ENCODE measurements at places on chromosomes 16 and 17.

- no peak for DNase-seq
Observed at GRCh38 chr16:21937336-21937829, 15.8 kb upstream of the UQCRC2 start.

- DNase-seq: no peak
Observed at GRCh38 chr16:88459366-88460073, 6.4 kb downstream of the ZFPM1 start.

- DNase-seq: no peak
Observed at GRCh38 chr16:54677308-54677950, 253.2 kb upstream of the IRX5 start.

- DNase-seq: no peak
Observed at GRCh38 chr17:11598274-11599221, at the start of gene DNAH9. Gene DNAH9, plus strand, starts transcription at chr17:11598470. Its CDS starts 29 bp downstream, at chr17:11598499.

DNA sequence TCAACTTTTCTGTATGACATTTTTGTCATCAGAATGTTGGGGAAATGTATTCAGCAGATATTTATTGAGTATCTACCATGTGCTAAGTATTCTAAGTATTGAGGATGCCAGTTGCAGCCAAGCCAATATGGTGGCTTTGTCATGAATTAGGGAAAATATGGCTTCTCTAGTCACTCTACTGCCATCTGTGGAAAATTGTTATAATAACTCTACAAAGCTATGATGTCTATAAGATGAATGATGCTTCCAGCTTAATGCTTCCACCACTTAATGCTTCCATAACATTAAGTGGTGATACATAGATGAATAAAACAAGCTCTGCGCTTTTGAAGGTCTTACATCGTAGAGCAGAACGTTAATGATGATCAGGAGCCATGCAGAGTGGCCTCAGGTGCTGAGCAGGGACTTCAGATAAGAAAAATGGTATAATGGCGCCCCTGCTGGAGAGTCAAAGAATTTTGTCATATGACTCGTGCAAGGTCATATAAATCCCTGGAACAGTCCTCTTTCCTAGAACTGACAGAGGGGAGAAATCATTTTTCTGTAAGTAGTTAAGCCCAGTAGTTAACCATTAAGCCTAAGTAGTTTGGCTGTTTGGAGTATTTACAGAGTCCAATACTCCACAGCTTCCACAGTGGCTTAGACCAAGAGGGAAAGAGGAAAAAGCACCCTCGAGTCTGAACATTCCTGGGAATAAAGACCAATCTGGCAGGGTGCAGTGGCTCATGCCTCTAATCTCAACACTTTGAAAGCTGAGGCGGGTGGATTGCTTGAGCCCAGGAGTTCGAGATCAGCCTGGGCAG lies 2.7 kb upstream of the TMIGD1 start:
- DNase-seq: no peak

DNA sequence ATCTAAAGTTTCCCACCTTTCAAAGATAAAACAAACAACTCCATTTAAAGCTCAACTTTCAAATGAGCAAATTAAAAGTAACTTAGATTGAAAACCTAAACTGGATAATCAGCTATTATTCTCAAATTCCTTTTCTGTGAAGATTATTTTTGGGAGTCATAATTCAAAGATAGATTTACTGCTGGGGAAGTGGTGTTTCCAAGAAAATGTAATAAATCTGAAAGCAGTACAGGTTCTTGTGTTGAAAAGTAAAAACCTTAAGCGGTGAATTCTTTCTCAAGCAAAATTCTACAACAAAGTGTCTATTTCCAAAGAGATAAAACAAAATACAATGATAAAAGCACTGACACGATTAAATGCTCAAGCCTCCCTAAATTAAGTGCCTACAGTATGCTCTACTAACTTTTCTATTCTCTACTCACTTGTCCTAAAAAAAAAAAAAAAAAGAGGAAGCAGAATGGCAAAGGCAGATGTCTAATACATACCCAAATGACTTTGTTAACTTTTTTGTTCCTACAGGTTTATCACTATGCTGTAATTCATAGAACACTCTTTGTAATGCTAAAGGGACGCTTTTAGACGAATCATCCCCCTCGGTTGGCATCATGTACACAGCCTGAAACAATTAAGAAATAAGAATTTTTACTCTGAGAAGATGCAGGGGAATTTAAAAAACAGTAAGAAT lies 34.5 kb downstream of the LITAFD start:
- DNase-seq: no peak

DNA sequence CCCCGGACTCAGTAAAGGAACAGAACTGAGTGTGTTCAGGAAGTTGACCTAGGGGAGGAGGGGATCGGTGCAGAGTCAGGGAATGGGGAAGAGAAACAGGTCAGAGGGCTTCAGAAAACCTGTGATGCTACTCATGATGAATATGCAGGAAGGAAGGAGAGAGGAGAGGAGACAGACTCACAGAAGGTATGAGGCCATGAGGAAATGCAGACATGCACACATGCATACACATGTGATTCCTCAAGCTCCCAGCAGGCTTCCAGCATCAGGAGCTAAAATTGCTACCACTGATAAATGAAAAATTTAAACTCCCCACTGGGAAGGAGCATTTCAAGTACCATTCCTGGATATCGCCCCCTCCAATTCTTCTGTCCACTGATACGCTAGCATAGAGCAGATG lies 262.6 kb downstream of the SLC39A11 start:
- no peak for DNase-seq

DNA sequence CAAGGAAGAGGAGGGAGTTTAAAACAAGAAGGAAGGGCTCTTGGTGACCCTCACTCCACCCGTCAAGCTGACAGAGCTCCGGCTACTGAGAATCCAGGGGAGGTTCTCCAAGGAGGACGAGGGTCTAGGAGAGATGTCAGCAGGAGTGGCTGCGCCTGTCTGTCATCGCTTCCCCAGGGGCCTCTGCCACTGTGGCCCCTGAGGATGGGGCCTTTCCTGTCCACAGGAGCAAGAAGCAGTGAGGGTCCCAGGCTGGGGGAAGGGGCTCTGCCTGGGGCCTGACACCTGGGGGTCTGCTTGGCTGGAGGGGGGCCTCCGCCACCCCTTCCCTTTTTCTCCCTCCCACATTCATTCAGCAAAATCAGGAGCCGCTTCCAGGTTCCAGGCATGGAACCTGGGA lies 66.5 kb upstream of the TNRC6C start:
- no peak for DNase-seq

- no peak for DNase-seq
Observed at GRCh38 chr17:70859829-70860228, 690.5 kb downstream of the KCNJ2 start.

DNA sequence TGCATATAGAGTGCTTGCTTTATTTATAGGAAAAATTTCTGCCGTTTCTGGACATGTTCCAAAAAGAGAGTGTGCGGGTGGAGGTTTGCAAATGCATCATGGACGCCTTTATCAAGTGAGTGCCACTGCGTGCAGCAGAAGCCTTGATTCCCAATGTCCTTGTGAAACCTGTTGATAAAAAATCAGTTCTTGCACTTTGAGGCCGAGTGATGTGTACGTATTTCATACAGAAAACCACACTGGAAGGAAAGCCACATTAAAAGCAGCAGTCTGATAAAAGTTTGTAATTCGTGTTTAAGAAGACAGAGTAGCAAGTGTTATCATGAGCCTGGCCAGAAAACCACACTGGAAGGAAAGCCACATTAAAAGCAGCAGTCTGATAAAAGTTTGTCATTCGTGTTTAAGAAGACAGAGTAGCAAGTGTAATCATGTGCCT lies 78.0 kb downstream of the KNOP1 start:
- no peak for DNase-seq

DNA sequence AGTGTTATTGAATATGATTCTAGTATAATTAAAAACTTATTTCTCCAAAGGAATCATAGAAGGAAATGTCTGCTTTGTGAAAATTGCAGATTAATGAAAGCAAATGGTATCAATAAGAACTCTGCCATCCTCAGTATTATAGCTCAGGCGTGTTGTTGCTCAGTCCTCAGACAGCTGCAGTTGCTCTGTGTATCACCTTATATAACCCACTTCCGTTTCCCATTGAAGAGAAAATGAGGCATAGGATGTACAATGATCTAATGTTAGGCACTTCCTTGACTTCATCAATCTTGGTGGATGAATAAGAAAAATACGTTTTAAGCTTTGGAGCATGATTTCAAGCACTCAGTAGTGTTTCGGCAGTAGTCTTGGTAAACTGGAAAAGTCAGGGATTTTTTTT lies 14.1 kb downstream of the MFSD11 start:
- DNase-seq: no peak

- no peak for DNase-seq
Observed at GRCh38 chr16:2183671-2184070, 12.7 kb downstream of the CASKIN1 start.

- DNase-seq: no peak
Observed at GRCh38 chr17:19298569-19299213, 61.5 kb downstream of the EPN2 start.

GRCh38 chr16:80954985-80955384 lies 51.7 kb downstream of the CMC2 start:
- no peak for DNase-seq

- DNase-seq: peak; percentile 9
Observed at GRCh38 chr17:74354123-74354522, 7.5 kb downstream of the BTBD17 start.

GRCh38 chr17:28864991-28865849 lies 10.4 kb downstream of the ERAL1 start:
- DNase-seq: no peak

DNA sequence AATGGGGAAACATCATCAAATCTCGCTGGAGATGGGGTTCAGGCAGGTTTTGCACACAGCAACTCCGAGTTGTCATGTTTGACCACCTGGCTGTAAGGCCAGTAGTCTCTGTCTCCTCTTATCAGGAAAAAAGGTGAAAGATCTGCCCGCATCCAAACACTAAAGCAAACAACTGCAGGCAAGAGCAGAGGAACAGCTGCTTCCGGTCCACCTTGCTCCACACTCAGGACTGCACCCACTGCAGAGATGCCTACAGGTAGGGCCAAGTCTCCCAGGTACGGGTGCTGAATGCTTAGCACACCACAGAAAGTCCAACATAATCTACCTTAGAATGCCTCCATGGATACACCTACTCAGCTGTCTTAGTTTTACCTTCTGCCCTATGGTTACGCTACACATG lies 7.3 kb downstream of the TEX2 start:
- no peak for DNase-seq

GRCh38 chr16:47470211-47470610 lies 9.1 kb downstream of the PHKB start:
- DNase-seq: no peak

DNA sequence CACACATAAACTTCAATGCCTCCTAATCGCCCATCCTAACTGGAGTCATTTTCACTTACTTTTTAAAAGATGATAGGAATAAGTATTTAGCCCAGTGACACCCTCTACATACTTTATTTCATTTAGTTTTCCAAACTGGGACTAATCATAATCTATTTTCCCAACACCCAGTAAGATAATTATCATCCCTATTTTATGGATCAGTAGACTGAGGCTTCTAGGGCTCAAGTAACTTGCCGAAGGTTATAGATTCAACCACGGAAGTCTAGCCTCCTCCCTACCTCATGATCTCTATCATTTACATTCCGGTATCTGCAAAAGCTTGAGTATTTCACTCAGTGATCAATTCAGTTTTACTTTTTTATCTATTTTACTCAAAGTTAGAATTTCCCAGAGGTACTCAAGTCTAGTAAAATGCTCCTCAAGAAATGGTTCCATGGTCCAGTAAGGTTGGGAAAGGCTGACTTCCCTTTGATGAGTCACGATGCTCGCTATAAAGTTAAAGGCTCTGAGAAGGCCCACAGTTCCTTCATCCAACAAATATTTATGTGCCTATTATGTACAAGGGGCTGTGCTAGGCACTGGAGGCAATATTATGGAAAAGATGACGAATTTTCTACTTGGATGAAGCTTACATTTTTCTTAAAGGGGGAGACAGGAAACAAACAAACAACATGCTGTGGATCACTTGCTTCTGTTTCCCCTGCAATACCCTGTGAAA lies 75.1 kb downstream of the TOX3 start:
- no peak for DNase-seq

- DNase-seq: no peak
Observed at GRCh38 chr17:17216776-17217175, 10.6 kb upstream of the PLD6 start.

- no peak for DNase-seq
Observed at GRCh38 chr17:72697602-72698146, 394.8 kb downstream of the SLC39A11 start.

GRCh38 chr16:2963074-2963722 lies 877 bp upstream of the KREMEN2 start:
- DNase-seq: no peak

DNA sequence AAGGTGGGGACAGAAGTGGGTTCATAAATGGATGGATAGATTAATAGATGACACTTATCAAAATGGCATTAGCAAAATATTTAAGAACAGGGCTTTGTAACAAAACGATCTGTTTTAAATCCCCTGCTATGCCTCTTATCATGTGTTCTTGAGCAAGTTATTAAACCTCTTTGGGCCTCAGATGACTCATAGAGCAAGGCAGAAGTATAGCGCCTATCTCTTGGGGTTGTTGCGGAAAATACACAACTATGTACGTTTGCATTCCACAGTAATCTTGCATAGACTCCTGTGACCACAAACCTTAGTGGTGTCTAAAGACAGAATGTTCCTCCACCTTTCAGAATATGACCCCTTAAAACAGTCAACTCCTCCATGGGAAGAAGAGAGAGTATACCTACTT lies 116.8 kb downstream of the CDYL2 start:
- no peak for DNase-seq

GRCh38 chr16:56389554-56389953 lies 35.8 kb downstream of the AMFR start:
- no peak for DNase-seq

DNA sequence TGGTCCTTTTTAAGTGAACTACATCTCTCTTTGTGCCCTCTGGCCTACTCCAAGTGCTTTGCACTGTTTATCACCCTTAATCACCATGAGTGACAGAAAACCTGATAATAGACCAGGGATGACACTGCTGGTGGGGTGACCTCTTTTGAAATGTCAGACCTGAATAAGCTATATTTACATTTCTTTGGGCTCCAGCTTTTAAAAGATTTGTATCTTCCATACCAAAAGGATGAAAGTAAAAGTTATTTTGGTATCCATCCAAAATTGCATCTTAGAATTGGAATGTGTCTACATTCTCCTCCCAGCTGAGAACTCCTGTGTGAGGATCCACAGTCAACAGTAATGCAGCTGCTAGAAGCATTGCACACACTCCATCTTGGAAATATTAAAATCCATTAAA lies 370.0 kb downstream of the CDH11 start:
- DNase-seq: no peak

- DNase-seq: no peak
Observed at GRCh38 chr16:976389-976931, 5.1 kb upstream of the SOX8 start.

GRCh38 chr16:56295739-56296527 lies 104.6 kb downstream of the GNAO1 start:
- no peak for DNase-seq

DNA sequence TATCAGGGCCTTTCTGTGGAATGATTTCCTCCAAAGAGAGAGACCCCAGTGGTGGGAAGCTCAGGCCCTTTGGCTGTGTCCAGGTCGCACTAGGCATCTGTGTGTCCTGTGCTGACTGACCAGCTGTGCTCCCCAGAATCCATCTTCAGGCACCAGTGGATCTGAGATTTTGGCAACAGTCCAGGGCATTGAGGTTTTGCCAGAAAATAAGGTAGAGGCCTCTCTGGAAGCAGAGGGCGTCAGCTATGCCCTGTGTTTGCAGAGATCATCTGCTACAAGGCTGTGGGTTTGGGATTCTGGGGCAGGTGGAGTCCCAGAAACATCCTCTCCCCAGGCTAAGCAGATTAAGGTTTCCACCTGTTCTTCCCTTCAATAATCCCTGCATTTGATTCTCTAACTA lies 57.5 kb upstream of the TOB1 start:
- no peak for DNase-seq

GRCh38 chr17:68048996-68049395 lies 13.5 kb downstream of the KPNA2 start:
- no peak for DNase-seq
